ENCODE measurements at places on chromosomes 3 and 15.

DNA sequence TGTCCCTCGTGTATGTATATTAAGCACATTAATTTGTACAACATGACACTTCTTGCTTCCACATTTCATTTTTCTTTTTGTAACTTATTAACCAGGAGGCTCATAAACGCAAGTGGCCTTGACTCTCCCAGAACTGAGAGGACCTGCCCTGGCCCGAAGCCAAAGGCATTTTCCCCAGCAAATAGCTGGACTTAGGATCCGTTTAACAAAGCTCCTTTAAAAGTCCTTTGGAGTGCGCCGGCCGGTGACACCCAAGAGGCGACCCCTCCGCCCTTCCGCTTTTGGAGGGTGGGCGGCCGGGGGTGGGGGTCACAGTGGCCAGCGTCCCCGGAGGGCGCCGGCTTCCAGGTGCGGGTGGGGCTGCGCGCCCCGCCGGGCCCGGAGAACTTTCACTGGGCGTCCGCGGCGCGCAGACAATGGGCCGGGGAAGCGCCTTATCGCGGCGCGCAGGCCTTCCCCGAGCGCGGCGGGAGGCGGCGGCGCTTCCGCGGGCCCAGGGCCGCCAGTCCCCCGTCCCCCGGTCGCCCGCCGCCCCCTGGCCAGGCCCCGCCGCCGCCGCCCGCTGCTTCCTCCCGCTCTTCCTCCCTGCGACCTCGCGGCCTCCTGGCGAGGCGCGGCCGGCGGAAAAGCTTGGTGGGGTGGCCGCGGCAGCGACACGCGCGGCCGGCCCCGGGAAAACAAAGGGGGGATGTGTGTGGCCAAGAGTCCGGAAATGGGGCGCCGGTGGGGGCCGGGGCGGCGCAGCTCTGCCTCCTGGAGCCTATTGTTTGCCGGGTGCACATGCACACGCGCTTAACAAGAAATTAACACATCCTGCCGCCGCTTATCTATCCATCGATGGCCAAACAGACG lies 613.4 kb downstream of the MCTP2 start:
- DNase-seq = no peak

GRCh38 chr3:49642708-49643145 lies 31.4 kb upstream of the APEH start:
- no peak for DNase-seq

DNA sequence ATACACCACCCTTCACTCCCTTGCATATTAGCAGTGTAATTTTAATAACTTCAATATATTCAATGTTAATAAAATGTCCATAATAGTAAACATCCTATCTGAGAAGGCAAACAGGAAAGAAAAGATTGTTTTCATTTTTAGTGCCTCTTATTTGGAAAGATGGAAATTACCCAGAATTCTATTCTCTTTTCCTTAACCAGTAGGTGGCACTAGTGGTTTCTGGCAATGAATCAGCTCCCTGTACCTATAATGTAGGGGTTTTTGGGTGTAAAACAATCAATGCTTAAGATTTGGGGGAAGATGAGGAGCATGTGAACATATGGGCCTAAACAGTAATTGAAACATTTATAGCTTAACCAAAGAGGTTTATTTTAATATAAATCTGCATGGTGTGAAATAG lies 5.7 kb upstream of the SEMA6D start:
- DNase-seq = no peak

- no peak for DNase-seq
Observed at GRCh38 chr3:100761951-100762350, 52.7 kb downstream of the TFG start.

GRCh38 chr15:60713119-60714084 lies 234.5 kb upstream of the ICE2 start:
- no peak for DNase-seq

- no peak for DNase-seq
Observed at GRCh38 chr3:150699068-150699639, 4.6 kb downstream of the ERICH6 start.

GRCh38 chr3:127411083-127411727 lies 123.4 kb upstream of the PRR20G start:
- DNase-seq = no peak

DNA sequence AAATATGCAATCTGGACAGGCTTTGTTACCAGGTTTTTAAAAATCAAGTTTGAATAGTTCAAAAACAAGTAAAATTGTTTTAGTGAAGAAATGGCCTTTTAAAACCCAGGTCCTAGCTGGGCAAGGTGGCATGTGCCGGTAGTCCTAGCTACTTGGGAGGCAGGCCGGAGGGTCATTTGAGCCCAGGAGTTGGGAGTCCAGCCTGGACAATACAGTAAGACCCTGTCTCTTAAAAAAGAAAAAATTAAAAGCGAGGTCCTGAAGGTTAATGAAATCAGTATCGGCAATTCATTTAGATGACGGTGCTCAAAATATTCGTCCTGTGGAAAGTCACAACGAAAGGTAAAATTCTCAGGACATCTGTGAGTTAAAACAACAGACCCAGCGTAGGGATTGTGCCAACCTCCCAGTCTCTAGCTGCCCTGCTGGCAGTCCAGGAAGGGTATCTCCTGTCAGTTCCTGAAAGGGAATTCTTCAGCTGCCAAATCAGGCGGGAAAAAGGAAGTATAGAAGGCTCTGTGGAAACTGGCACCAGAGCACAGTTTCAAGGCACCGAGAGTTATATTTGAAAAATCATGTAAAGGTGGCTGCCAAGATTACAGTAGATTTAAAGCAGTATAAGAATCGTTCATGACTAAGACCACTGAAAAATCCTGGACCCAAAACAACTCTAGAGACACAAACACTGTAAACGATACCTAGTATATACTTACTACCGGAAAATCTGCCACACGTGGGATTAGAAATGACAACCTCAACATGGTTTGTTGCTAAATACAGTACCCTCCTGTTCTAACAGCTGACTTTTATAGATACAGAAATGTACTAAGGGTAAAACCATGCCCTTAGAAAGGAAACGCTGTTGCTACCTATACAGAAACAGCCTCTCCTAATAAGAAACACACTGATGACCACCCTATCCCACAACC lies 1.2 kb upstream of the ABHD17C start:
- no peak for DNase-seq

GRCh38 chr3:142999881-143000280 lies 1.5 kb upstream of the U2SURP start:
- DNase-seq = no peak

DNA sequence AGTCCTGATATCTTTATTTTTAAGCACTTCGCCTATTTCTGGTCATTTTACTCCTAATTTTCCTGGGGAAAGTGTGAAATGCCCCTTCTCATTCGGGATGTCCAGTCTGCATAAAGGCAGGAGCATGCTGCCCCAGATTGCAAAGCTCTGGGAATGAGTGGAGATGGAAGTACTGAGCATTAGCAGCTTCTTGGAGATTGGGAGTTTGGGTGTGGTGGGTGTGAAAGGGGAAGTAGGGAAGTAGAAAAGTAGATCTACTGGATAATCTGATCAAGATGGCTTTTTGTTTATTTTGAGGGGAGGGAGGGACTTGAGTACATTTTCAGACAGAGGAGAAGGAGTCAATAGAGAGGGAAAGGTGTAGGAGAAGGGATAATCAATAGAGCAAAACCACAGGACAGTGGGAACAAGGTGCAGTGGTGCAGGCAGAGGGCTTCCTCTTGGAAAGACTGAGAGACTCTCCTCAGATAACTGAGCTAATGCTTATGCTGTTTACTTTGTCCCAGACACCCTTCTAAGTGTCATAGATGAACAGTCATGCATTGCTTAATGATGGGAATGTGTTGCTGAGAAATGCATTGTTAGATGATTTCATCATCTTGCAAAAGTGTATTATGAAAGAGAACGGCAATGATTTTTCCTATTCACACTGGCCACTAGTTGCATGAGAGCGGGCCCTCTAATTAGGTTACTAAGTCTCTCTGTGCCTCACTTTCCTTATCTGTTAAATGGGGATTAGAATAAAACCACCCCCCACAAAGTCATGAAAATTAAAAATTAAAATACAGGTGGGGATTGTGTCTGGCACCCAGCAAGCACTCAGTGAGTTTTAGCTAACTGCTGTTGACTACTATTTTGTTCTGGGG lies 45.5 kb downstream of the PHLDB2 start:
- no peak for DNase-seq

Measured in stimulated activated CD4-positive, alpha-beta T cell treated with anti-CD3 and anti-CD28 coated beads, TNF-alpha, amount 100 ng/mL, for 4 hours (primary cell).